ENCODE measurements at places on chromosomes 12 and 14. TPM values are rescaled to one million over a fixed set of nuclear protein-coding genes. Genes with fewer than 3 reads are reported as not detected.

Gene AKAP3
- 2.4 TPM for polyA plus RNA-seq

- DNase-seq: no peak
Measured at GRCh38 chr14:97393244-97393643, 596.1 kb downstream of the VRK1 start.

DNA sequence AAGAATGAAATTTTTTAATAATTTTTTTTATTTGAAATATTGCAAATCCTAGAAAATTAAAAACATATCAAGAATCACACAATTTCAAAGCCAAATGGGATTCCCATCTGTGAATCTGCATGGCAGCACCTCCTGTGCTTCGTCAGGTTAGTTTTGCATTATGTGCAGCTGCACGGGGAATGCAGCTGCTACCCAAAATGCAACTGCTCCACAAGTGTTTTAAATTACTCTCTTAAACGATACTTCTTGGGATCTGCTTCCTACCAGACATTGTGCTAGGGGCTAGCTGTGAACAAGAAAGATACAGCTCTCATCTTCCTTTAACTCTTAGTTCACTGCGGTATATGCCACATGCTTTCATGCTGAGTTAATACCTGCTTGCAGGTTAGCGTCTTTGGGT lies 154.2 kb downstream of the CRADD start:
- DNase-seq: no peak

- no peak for DNase-seq
Measured at GRCh38 chr12:29945904-29946303, 162.2 kb upstream of the TMTC1 start.

Gene C14orf119
- 60.9 TPM for polyA plus RNA-seq

GRCh38 chr14:100076133-100076532 lies 10.9 kb downstream of the EVL start:
- no peak for DNase-seq

Gene ANKS1B
- 2.4 TPM for polyA plus RNA-seq

- no peak for DNase-seq
Measured at GRCh38 chr14:61468063-61468825, 146.9 kb downstream of the PRKCH start.

GRCh38 chr12:88367231-88367630 lies 213.0 kb downstream of the KITLG start:
- no peak for DNase-seq

DNA sequence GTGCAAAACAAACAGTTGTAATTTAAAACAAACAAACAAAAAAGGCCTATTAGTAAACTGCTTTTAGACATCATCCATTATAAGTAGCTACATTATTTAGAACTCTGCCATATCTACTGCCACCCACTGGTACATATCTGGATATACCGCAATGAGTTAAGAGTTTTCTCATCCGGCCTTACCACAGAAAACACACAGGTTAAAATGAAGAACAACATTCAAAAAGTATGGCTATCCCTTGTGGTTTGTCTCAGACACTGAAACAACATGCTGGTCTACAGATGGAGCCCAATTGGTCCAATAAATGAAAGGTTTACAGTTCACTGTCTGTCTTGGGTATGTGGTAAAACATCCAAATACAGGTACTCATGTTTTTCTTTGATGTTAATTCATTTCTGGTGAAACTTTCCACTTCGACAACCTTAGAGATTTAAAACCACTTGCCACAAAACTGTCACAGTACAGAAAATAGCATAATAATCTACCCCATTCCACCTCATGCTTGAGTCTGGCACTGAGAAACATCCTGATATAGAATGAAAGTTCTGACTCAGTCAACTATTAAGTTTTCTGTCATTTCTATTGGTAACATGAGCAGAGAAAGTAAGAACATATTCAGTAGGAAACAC lies 354.3 kb downstream of the CEP128 start:
- DNase-seq: peak; percentile 9

Gene PCED1B
- polyA plus RNA-seq: 4.3 TPM

Gene XRCC3
- 14.7 TPM for polyA plus RNA-seq

Gene CLEC2A
- not detected for polyA plus RNA-seq

Gene NOS1
- polyA plus RNA-seq: 11.5 TPM

- DNase-seq: no peak
Measured at GRCh38 chr12:25764892-25765291, 193.6 kb upstream of the RASSF8 start.

- DNase-seq: no peak
Measured at GRCh38 chr12:49651855-49652254, 28.5 kb downstream of the PRPF40B start.

- no peak for DNase-seq
Measured at GRCh38 chr14:76326918-76327689, 48.8 kb upstream of the ESRRB start.

DNA sequence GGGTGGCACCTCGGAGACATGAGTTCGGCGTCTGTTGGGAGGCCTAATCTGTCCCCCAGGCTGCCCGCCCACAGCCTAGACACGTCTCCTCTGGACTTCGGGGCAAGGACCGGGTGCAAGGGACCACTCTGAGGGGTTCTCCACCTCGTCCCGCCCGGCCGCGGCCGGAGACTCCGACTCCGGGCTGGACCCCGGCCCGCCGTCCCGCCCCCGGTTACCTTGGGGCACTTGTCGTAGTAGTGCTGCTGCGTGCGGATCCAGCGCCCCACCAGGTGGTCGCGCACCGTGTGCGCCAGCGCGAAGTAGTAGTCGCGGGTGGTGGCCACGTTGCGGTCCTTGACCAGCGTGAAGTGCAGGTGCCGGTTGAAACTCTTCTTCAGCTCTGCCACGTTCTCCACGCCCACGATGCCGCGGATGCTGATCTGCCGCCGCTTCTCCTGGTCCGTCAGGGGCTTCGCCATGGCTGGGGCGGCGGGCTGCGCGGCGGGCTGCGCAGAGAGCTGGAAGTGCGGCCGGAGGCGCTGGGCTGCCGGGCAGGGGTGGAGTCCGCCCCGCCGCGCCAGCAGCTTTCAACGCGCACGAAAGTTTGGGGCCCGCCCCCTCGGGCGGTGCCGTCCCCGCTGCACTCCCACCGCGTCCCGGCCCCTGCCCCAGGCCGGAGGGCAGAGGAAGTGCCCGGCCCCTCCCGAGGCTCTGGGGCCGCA lies at the start of gene PYGL:
TSS of gene PYGL (minus strand) at position 541 of the 704 bp plus-strand sequence. CDS start at position 461, 80 bp downstream.
- DNase-seq: peak; percentile 46

Gene RIMKLB
- polyA plus RNA-seq: 65.2 TPM

DNA sequence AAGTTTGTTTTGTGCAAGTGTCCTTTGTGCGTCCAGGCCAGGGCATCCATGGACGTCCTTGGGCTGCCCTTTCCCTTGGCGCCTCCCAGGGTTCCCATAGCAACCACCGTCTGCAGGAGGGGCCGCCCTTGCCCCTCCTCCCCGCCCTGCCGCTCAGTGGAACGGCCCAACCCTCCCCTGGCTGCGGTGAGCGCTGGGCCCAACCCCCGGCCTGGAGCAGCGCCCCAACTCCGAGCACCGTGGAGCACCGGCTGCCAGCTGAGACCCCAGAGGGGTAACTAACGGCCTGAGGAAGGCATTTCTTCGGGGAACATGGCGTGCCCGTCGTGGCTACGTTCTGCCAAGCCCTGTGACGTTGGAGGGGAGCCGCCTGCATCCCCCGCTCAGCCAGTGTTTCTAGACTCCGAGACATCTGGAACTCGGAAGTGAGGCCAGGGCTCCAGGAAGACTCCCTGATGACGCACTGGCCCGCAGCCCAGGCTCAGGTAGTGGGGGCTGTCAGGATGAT lies 5.3 kb upstream of the ACACB start:
- DNase-seq: peak; percentile 90

Gene KRT78
- not detected for polyA plus RNA-seq

Gene TOMM20L
- 0.24 TPM for polyA plus RNA-seq

Gene BMAL2
- polyA plus RNA-seq: 6.5 TPM

GRCh38 chr14:34129927-34130552 lies 179.2 kb upstream of the EGLN3 start:
- no peak for DNase-seq

GRCh38 chr14:95123891-95124579 lies 33.3 kb downstream of the DICER1 start:
- DNase-seq: no peak

DNA sequence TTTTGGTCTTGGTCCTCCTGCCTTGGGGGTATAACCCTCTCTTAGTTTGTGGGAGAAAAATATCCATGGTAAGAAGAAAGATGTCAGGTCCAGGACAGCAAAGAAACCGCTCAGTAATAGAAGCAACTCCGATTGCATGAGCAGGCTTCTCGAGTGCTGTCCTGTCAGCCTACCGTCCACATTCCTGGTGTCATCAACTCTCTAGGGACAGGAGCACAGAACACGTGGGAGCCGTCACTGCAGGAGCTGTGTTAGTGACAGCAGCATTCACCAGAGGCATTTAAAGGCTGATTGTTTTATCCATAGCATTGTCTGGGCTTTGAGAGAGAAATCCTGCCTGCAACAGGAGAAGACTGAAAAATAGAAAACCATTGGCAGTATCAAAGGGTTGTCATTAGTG lies 244.2 kb downstream of the CACNA1C start:
- no peak for DNase-seq

- peak; percentile 53 for DNase-seq
Measured at GRCh38 chr12:53097564-53098353, at the start of gene IGFBP6. Gene IGFBP6 (plus strand): TSS chr12:53097667. CDS start chr12:53097718, 51 bp downstream.

GRCh38 chr12:80781313-80781712 lies 64.6 kb downstream of the MYF5 start:
- DNase-seq: no peak

DNA sequence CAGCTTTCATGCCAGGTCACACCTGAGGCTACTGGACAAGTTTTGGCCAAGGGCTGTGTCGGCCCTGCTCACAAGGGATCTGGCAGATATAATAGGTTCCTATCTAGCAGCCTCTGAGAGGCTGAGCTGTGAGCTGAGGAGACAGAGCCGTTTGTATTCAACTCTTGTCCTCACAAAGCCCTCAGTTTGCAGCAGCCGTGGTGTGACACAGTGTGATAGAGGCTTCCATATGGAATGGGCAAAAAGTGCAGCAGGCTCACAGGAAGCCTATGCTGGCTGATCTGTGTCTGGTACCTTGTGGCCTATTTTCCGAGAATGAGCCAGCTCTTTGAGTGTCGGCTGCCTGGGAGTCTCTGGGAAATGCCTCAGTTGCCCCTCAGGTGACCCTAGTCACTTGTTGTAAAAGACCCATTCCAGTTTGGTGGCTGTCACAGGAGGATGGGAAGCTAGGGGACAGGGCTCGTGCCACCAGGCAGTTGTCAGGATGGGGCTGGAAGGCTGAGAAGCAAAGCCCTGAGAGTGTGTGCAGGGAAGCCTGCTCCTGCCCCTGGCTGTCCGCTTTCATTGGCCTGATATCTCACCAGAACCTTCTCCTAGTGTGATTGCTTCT lies 16.1 kb downstream of the VRTN start:
- DNase-seq: no peak

Gene CLEC14A
- 5.9 TPM for polyA plus RNA-seq

DNA sequence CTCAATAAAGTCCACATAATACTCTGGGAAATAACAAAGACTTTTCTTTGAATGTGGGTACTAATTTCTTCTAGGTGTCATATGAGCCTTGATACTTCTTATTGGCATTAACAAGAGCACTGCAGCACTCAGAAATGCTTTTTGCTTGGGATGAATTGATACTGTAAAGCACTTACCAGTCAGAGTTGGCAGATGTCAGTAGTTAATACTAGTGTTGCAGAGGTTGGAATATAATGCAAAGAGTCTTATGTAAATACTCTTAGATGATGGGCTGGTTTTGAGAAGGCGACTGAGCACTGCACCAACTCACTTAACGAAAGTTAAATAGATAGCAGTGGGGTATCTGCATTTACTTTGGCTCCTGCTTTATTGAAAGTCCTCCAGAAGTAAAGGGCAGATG lies 25.6 kb upstream of the MBIP start:
- DNase-seq: no peak

GRCh38 chr12:116037941-116038837 lies 239.3 kb downstream of the MED13L start:
- DNase-seq: no peak

- no peak for DNase-seq
Measured at GRCh38 chr12:64800640-64801039, 23.8 kb upstream of the TBC1D30 start.

Gene DNAJC22
- 50.0 TPM for polyA plus RNA-seq

DNA sequence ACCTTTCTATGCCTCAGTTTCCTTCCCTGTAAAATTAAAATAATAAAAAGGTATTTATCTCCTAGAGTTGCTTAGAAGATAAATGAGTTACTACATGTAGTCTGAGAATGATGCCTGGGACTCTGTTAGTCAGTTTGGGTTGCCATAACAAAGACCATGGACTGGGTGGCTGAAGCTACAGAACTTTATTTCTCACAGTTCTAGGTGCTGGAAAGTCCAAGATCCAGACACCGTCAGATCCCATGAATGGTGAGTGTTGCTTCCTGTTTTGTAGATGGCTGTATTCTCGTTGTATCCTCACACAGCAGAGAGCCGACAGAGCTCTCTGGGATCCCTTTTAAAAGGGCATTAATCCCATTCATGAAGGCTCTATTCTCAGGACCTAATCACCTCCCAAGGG lies 64.0 kb upstream of the LTA4H start:
- DNase-seq: no peak

DNA sequence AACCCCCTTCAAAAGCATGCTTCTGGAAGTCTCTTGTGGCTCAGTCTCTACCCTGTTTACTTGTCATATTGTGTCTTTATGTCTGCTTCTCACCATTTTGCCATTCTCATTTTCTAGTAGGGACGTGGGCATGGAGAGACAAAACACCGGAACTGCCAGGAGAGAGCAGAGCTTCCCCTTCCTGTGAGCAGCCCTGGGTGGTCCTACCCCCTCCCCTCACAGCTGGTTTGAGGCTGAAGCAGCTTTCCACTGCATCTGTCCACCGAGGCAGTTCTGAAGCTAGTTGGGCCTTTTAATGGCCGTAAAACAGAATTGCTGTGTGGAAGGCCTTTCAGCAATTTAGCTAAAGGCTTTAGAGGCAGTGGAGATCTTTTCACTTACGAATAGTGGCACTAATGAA lies 77.0 kb downstream of the PELI2 start:
- DNase-seq: no peak

DNA sequence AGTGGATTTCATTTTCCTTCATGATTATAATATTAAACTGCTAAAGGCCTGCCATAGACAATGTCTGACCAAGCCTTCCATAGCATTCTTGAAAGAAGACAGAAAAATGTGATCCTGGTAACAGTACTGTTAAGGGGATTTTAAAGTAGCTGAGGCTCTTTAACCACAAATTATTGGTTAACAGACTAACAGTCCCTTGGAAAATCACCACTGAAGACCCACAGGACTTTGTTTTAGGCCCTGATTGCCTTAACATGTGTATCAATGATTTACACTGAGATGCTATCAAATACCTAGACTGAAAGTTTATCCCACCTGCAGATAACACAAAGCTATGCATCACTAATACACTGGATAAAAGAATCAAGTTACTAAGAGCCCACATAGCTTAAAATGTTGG lies 6.0 kb downstream of the KRT79 start:
- no peak for DNase-seq

Measured in large intestine (tissue), 12 donors.